ENCODE measurements at places on chromosomes 2 and 18. TPM values are rescaled to one million over a fixed set of nuclear protein-coding genes. Genes with fewer than 3 reads are reported as not detected.

- DNase-seq: no peak
Observed at GRCh38 chr2:231575612-231576256, 16.9 kb upstream of the TEX44 start.

DNA sequence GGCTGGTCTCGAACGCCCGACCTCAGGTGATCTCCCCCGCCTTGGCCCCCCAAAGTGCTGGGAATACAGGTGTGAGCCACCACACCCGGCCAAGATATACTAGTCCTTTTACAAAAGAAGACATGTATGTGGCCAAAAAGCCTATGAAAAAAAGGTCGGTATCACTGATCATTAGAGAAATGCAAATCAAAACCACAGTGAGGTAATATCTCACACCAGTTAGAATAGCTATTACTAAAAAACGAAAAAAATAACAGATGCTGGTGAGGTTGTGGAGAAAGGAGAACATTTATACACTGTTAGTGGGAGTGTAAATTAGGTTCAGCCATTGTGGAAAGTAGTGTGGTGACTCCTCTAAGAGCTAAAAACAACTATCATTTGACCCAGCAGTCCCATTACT lies 26.4 kb downstream of the KLHL23 start:
- no peak for DNase-seq

GRCh38 chr18:8480506-8481328 lies 128.5 kb upstream of the RAB12 start:
- peak; percentile 48 for DNase-seq

GRCh38 chr2:231706731-231707624 lies 1.3 kb upstream of the PTMA start:
- DNase-seq: peak; percentile 99

DNA sequence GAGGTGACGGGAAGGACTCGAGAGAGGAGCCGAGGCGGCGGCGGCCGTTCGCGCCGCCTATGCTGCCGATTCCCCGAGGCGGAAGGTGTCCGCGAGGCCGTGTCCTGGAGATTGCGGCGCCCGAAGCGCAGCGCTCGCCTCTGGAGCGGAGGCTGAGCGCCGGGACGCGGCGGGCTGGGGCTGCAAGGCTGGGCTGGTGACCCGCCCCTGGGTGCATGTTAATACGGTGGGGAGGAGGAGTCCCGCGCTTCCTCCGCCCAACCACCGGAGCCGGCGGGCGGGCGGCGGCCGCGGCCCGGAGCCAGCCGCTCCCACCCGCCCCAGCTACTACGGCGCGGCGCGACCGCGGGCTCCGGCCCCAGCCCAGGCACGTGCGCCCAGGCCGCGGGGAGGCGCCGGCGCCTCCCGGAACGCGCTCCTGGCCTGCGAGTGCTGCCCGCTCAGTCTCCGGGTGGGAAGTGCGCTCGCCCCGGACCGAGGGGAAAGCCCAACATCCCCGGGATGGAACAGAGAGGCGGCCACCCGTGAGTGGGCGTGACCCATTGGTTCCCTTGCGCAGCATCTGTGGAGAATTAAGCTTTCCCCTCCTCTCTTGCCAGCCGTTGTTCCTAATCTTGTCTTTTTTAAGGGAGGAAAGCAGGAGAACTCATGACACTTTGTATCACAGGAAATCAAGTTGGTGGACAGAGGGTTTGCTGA lies at the start of gene DLGAP1:
Gene DLGAP1 (minus strand): TSS at position 195 of the 699 bp plus-strand sequence.
- DNase-seq: peak; percentile 64

DNA sequence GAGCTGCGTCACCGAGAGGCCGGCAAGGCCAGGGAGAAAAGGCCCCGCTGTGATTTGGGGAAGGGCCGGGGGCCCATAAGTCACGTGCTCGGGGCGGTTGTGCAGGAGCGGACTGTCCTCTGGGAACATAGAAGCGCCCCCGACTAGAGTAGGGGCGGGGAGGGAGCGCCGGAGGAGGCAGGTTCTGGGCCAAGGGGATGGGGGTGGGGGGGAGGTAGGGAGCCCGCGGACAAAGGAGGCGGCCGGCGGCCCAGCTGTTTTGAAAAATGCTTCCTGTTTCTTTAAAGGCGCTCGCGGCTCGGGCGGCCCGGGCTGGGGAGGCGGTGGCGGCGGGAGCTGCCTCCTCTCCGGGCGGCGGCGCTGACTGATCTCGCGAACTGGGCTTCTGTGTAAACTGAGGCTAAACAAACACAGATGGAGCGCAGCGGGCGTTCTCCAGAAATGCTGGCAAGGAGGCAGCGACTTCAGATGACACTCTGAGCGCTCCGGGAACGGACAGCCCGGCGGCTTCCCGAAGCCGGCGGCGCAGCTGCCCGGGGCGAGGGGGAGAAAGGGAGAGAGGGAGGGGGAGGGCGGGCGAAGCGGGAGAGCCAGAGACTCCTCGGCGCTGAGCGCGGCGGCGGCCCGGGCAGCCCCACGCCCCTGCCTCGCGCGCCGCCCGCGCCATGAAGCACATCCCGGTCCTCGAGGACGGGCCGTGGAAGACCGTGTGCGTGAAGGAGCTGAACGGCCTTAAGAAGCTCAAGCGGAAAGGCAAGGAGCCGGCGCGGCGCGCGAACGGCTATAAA lies at the start of gene ATOH8:
Gene ATOH8 (plus strand): TSS at position 467 of the 788 bp plus-strand sequence. CDS start 199 bp downstream, at position 666.
- peak; percentile 60 for DNase-seq

DNA sequence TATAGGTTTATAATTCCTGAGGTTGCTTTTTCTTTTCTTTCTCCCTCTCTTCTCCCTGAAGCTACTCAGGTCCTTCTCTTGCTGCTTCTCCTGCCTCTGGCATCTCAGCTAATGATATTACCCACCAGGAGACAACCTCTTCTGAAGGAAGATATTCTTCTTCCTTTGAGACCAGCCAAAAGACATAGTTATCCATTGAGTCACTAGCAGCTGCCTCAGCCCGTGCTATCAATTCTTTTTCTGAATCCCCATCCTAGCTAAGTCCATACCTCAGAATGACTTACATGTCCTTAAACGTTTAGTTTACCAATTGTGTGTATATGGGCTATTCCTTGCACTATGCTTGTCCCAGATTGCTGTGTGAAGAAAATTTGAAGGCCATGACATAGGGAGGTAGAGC lies 25.0 kb upstream of the RNF103 start:
- DNase-seq: no peak

GRCh38 chr2:81991282-81991681 lies 1686.7 kb upstream of the LRRTM1 start:
- no peak for DNase-seq

- no peak for DNase-seq
Observed at GRCh38 chr2:198371921-198372543, 567.6 kb downstream of the PLCL1 start.

- no peak for DNase-seq
Observed at GRCh38 chr2:487186-488079, 189.8 kb downstream of the TMEM18 start.

- no peak for DNase-seq
Observed at GRCh38 chr18:24214913-24215312, 76.1 kb downstream of the CABYR start.

DNA sequence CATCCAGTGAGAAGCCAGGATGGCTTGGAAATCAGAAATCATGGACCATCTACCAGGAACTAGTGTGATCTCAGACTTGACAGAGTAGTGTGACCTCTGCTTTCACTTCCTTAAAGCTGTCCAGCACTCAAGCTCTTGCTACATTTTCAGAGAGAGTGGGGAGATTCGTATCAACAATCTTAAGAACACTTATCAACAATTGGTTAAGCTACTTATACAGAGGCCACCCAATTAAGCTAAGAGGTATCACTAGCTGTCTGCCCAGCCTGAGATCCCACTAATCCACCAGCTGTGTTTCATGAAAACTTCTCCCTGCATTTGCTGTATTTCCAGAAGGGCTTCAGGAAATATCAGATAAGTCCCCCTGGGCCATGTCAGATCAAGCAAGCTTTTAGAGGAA lies 4.2 kb downstream of the RPRM start:
- no peak for DNase-seq

GRCh38 chr2:237875256-237876060 lies 16.0 kb downstream of the RAMP1 start:
- no peak for DNase-seq

GRCh38 chr2:10544252-10544651 lies 96.1 kb upstream of the ODC1 start:
- no peak for DNase-seq

DNA sequence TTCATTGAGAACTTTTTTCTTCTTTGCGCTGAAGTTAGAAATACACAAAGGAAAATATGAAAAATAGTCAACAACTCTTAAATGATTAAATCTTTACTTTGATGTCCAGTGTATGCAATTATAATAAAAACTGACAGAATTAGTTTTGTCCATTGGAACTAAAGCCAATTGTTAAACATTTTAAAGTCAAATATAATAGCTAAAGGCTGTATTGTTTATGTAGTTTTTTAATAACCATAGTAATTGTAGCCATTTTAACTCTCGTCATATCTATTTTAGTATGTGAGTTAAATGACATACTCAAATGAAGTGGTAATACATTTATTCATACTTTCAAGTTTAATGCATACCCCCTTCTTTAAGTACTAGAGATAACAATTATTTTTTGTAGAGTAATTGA lies 4.7 kb upstream of the COBLL1 start:
- DNase-seq: no peak

- no peak for DNase-seq
Observed at GRCh38 chr2:122927197-122927596, 1097.9 kb upstream of the CNTNAP5 start.

GRCh38 chr2:73156539-73157124 lies 43.9 kb upstream of the RAB11FIP5 start:
- peak; percentile 73 for DNase-seq

DNA sequence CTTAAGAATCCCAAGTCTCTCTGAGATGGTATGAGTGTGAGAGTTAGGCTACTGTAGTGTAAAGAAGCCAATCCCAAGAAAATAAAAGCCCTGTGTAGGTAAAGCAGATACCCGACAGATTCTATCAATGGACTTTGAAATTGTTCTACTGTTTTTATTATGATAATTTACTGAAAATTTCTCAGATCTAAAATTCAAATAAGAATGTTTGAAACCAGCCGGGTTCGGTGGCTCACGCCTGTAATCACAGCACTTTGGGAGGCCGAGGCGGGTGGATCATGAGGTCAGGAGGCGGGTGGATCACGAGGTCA lies 208.3 kb upstream of the SPRED2 start:
- no peak for DNase-seq

DNA sequence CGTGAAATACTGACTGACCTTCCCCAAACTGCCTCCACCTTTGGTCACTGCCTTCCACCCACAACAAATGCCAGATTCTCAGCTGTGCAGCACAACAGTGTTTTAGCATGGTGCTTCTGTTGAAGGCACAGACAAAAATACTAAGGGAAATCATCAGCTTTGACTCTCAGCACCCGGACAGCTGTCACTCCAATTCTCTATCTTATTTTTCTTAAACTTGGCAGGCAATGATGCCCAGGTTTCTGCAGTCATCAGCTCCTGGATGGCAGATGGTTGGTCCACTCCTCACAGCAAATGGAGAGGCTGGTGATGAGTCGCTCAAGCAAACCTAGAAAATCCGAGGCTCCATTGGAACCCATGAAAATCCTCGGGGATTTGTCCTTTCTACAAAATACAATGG lies 2.9 kb upstream of the FAM124B start:
- no peak for DNase-seq

- no peak for DNase-seq
Observed at GRCh38 chr2:207448006-207448405, 81.8 kb upstream of the CREB1 start.

DNA sequence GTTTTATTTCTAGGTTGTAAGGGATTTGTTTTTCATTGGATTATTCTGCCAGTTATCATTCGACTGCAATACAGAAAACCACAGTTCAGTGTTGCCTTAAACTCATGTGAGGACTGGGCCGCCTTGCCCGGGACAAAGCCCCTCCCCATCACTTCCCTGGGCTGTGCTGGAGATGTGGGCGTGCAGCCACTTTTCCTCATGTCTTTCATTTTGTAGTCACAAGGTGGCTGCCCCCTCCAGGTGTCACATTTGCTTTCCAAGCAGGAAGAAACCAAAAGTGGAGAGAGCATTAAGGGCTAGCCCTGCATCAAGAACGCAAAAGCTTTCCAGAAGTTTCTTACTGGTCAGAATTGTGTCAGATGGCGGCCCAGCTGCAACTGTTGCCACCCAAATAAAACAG lies 492.5 kb upstream of the ID2 start:
- no peak for DNase-seq

DNA sequence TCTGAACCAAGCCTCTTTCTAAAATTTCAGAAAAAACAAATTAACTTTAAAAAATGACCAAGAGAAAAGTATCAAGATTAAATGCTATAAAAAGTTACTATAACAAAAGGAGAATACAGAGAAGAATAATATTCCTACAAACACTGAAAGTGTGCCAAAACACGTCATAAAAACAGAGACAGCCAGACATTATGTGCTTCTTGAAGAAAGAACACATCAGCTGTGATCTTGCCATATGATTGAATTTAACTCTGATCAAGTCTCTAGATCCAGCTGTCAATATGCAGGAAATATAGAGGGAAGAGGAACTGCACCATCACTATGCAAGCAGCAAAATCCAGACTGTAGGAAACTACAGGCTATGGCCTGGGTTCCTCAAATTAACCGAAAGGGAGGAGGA lies 33.7 kb upstream of the COL5A2 start:
- no peak for DNase-seq

DNA sequence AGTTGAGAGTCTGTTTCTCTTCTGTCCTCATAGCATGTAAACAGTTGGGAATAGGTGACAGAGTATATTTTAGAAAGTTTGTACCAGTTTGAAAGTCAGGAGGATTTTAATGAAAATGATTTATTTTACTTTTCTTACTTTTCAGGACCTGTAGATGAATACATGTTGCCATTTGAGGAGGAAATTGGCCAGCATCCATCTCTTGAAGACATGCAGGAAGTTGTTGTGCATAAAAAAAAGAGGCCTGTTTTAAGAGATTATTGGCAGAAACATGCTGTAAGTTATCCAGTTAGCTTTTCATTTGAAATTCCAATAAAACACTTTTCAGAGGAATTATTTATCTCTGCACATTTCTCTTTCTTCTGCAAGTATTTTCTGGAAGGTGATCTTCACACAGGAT lies 81.1 kb downstream of the ACVR2A start:
- no peak for DNase-seq

GRCh38 chr2:15767679-15768078 lies 172.7 kb upstream of the MYCN start:
- DNase-seq: no peak

DNA sequence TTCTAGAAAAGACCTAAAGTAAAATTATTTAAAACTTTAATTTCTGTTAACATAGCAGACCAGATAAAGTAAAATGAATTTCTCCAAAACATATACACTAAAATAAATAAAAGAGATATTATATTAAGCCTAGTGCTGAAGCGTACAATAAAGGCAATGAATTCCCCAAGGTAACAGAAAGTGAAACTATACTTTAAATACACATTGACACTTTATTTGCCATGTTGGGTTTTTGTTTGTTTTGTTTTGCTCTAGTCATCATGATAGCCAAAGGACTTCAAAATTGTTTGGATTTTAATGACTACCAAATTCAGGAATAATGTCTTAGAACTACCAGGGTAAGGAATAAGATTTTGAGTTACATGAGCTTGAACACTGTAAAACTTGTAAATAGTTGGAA lies 413.3 kb downstream of the LRRTM4 start:
- no peak for DNase-seq

- DNase-seq: no peak
Observed at GRCh38 chr2:182666674-182667314, 49.3 kb upstream of the DNAJC10 start.

GRCh38 chr18:75141166-75141565 lies 67.8 kb downstream of the PTGR3 start:
- no peak for DNase-seq

The PAPOLG gene
- total RNA-seq: 19.5 TPM

The RTKN gene
- 65.4 TPM for total RNA-seq

The YIPF4 gene
- 58.0 TPM for total RNA-seq

The FN1 gene
- total RNA-seq: 1,159 TPM

The CFAP210 gene
- 0.41 TPM for total RNA-seq

The ALMS1 gene
- total RNA-seq: 21.5 TPM

The TMEM200C gene
- total RNA-seq: 0.85 TPM

The USP14 gene
- 60.1 TPM for total RNA-seq

The LHCGR gene
- total RNA-seq: not detected
